ENCODE measurements at places on chromosomes 11 and 22.

- DNase-seq, result no peak
Observed at GRCh38 chr11:12777208-12777874, 103.1 kb downstream of the TEAD1 start.

- DNase-seq, result no peak
Observed at GRCh38 chr11:40380835-40381234, 1078.6 kb downstream of the LRRC4C start.

- DNase-seq, result no peak
Observed at GRCh38 chr11:93059117-93059957, 89.9 kb downstream of the MTNR1B start.

DNA sequence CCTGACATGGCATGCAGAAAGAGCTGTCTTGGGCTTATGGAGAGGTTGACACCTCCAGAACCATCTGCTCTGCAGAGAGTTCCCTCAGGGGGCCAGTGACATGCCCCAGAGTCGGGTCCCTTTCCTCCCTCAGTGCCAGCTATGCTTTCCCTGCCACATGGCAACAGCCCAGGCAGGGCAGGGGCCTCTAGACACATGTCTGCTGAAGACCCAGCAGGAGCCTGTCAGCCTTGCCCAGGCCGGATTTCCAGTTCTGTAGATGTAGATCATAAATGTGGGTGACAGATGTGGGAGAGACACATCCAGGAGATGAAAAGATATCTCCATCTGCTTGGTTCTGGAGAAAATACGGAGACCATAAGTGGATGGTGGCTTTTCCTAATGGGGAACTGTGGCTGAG is 25.5 kb downstream of the NAV2 start:
- no peak for DNase-seq

GRCh38 chr22:46672731-46673130 is 52.5 kb downstream of the GRAMD4 start:
- DNase-seq, result no peak

- no peak for DNase-seq
Observed at GRCh38 chr11:114178656-114179055, 117.5 kb upstream of the NNMT start.

- DNase-seq, result peak; percentile 37
Observed at GRCh38 chr11:122863704-122864326, 18.7 kb upstream of the JHY start.

DNA sequence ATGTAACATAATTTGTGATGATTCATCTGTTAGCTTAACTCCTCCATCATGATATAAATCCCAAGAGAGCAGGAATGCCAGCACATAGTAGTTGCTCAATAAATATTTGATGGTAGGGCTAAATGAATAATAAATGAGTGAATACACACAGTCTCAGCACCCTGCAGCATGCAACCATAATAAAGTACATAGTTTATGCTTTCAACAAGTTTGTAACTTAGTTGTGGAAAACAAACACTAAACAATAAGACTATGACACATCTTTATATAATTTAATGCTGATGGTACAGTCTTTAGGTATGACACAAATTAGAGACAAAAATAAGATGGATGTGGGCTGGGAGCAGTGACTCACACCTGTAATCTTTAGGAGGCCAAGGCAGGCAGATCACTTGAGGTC is 3.8 kb downstream of the ALKBH8 start:
- no peak for DNase-seq

- no peak for DNase-seq
Observed at GRCh38 chr22:46079861-46080821, 70.2 kb upstream of the PPARA start.

GRCh38 chr11:97754976-97755375 is 1265.8 kb upstream of the CNTN5 start:
- no peak for DNase-seq

- DNase-seq, result no peak
Observed at GRCh38 chr11:30002157-30002785, 14.6 kb downstream of the KCNA4 start.

DNA sequence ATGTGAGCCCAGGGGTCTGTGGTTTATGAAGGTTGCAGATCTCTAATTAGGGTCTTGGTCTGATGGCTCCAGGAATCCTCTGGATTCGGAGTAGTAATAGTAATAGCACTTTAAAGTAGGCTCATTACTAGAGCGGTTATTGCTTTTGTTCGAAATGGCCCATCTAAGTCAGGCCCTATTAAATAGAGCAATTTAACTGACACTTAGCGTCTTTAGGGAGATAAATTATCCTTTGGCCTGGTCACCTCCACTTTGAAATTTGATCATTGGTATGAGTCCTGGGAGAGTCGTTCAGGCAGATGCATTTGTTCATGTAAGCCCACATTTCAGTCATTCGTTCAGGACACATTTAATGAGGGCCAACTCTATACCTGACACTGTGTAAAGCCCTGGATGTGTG is 54.8 kb downstream of the LDLRAD3 start:
- no peak for DNase-seq

GRCh38 chr22:43225609-43226008 is 38.7 kb upstream of the TTLL12 start:
- no peak for DNase-seq

- DNase-seq, result no peak
Observed at GRCh38 chr11:86464509-86465221, 90.0 kb downstream of the CCDC81 start.

DNA sequence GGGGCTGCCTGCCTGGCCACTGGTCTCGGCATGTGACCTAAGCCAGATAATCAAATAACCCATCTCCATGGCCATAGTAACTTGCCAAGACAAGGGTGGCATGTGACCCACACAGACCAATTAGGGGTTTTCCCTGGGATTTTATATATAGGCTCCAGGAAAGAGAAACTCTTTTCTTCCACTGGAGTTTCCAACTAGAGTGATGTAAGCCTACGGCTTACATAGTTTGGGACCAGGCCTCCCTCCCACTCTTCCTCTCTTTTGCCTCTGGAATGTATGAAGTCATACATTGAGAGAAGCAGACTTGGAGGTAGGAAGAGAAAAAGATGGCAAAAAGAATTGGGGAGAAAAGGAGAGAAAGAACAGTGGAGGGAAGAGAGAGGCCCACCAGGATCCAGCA is 84.6 kb upstream of the LDLRAD3 start:
- DNase-seq, result no peak

GRCh38 chr11:130886704-130887103 is 29.6 kb downstream of the SNX19 start:
- DNase-seq, result no peak

- no peak for DNase-seq
Observed at GRCh38 chr22:25567251-25567675, 2.8 kb downstream of the GRK3 start.

DNA sequence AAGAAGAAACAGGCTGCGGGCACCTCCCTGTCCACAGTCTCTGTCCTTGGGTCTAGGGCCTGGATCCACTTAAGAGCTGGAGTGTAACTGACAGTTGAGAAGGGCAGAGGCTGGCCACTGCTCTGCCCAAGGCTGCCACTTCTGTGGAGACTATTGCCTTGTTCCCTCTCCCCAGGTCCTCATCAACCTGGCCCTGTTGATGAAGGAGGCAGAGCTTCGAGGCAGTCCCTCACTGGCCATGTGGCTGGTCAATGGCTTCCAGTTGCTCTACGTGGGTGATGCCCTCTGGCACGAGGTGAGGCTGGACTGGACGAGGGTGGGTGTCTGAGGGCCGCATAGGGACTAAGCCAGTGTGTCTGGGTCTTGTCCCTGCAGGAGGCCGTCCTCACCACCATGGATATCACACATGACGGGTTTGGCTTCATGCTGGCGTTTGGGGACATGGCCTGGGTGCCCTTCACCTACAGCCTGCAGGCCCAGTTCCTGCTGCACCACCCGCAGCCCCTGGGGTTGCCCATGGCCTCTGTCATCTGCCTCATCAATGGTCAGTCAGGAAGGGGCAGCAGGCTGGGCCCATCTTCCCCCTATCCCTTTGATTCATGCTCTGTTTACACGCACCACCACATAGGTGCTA is 2.8 kb downstream of the ZNHIT2 start:
- no peak for DNase-seq

DNA sequence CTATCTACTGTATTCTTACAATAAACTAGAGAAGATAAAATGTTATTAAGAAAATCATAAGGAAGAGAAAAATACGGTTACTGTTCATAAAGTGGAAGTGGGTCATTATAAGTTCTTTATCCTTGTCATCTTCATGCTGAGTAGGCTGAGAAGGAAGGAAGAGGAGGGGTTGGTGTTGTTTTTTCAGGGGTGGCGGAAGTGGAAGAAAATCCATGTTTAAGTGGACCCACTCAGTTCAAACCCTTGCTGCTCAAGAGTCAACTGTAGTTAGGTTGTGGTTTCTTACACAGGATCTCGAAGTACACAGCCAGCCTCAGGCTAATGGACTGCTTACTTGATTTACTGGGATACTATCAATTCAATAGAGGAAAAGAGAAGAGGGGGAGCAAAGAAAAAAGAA is 63.1 kb downstream of the PIWIL4 start:
- no peak for DNase-seq

- DNase-seq, result no peak
Observed at GRCh38 chr11:68136866-68137265, 15.7 kb upstream of the CHKA start.

GRCh38 chr22:44731357-44731970 is 20.9 kb upstream of the ARHGAP8 start:
- no peak for DNase-seq

DNA sequence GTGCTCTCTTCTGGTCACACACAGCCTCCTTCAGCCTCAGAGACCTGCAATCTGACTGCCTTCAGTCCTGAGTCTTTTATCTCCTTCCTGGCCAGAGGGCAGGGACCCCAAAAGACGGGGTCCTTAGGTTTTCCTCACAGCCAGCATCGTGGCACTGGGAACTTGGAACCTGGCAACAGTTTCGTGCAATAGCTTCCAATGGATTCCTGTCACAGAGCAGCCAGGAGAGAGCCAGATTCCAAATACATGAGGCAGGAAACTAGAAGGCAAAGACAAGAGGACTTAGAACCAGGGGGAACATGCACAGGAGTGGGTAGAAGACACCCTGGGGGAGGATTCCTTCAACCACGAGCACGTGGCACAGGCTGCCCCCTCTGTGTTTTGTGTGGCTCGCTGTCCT is 48.6 kb downstream of the C11orf91 start:
- no peak for DNase-seq

GRCh38 chr11:85602526-85603213 is 24.5 kb downstream of the DLG2 start:
- no peak for DNase-seq

- no peak for DNase-seq
Observed at GRCh38 chr11:64504999-64505398, 86.0 kb upstream of the SLC22A12 start.

DNA sequence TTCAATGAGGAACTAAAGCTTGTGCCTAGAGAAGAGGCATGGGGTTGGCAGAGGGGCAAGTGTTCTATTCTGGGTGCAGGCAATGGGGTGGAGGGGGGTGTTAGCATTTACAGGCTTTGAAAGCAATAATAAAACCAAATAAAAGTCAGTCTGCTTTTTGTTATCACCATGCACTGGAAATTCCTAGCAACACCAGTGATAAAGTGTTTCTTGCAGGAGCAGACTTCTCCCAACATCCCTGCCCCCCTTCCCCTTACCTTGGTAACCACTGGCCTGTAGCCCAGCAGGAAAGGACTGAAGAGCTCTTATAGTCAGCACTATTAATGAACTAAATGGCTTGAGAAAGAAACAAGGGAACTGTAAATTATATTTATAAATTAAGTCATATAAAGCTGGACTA is 65.2 kb upstream of the SESN3 start:
- DNase-seq, result no peak

GRCh38 chr11:45805305-45806071 is 539 bp downstream of the SLC35C1 start:
- DNase-seq, result no peak

- DNase-seq, result no peak
Observed at GRCh38 chr11:116618461-116618860, 154.3 kb downstream of the BUD13 start.

GRCh38 chr11:80165744-80166143 is 724.9 kb upstream of the TENM4 start:
- DNase-seq, result no peak

DNA sequence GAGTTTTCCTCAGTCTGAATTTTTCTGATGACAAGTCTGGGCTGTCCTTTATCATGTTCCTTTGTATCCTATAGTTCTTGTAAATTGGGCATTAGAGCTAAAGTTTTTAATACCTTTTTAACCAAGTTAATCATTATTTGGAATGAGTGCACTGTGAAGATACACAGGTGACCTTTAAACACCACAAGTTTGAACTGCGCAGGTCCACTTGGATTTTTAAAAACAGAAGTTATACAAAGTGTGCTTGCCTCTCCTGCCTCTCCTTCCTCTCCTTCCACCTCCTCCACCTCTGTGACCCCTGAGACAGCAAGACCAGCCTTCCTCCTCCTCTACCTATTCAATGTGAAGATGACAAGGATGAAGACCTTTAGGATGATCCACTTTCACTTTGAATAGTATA is 4.4 kb upstream of the TCP11L1 start:
- no peak for DNase-seq

GRCh38 chr11:65851811-65852507 is 6.0 kb downstream of the CFL1 start:
- DNase-seq, result no peak

- DNase-seq, result no peak
Observed at GRCh38 chr11:109165035-109165434, 257.0 kb upstream of the C11orf87 start.

DNA sequence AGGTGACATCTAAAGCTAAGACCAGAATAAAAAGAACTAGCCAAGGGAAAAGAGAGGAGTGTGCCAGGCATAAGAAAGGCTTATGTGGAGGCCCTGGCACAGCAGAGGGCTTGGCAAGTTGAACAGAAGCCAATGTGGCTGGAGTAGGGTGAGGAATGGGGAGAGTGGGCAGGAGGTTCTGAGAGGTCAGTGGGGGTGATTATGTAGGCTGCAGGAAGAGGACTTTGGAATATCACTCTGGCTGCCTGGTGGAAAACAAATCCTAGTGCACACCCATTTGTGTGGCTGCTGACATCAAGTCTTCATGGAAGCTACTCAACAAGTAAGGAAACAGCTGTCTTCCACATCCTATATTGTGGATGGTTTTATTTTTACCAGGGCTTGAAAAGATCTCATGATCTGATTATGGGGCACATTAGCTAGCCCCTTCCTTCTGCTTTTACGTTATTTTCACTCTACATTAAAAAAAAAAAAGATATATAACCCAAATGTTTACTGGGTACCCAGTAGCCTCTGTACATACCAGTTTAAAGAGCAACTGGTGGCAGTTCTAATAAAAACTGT is 3.4 kb downstream of the MRPL16 start:
- no peak for DNase-seq

DNA sequence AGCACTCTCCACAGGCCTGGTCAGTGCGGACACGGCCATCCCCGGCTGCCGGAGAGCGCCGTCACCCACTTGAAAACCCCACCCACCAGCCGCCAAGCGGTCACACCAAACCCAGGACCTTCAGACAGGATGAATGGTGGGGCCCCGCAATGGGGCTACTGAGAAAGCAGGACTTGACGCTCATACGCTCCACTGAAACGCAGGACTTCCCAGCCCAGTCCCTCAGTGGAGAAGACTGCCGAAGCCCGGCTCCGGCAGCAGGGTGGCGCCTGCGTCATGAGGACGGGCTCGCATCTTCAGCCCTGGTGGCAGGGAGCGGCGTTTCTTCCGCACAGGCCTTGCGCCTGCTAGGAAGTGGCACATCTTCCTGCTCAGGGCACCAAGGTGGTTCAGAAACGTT is 15.3 kb upstream of the PHLDA2 start:
- no peak for DNase-seq
